ENCODE measurements at places on chromosomes 4 and X.

DNA sequence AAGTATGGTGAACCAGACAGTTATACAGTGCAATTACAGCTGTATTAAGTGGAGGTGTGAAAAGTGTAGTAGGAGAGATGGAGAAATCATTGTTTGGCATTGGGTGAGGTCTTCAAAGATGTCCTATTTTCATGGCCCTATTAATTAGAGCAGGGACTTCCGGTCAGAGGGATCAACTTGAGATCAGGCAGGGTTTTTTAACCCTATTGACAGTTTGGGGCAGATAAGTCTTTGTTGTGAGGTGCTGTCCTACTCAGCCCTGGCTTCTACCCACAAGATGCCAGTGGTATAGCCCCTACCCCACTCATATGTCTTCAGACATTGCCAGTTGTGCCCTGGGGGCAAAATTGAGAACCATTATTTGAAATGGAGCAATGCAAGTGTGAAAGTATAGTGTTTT, 9.9 kb downstream of the USP9X start:
- no peak for DNase-seq

DNA sequence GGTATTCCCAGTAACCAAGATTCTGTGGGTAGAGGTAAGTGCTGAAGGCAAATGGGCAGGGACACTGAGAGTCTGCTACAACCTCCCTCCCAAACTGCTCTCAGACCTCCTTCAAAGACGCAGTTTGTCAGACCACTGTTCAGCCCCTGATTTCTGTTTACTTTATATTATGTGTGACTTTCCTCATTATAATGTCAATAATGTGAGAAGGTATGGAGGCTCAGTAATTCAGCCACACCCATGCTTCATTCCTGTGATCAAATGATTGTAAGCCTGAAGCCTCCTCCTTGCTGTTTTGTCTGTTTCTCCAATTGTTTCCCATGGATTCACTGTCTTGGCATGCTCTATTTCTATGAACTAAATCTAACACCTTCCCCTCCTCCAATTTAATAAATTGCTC, 75.6 kb downstream of the SYTL5 start:
- DNase-seq = no peak

DNA sequence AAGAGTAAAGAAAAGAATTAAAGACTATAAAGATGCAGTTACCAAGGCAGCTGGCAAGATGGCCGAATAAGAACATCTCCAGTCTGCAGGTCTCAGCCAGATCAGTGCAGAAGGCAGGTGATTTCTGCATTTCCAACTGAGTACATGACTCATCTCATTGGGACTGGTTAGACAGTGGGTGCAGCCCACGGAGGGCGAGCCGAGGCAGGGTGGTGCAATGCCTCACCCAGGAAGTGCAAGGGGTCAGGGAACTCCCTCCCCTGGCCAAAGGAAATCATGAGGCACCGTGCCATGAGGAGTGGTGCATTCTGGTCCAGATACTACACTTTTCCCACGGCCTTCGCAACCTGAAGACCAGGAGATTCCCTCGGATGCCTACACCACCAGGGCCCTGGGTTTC, 20.5 kb downstream of the SPIN4 start:
- no peak for DNase-seq

DNA sequence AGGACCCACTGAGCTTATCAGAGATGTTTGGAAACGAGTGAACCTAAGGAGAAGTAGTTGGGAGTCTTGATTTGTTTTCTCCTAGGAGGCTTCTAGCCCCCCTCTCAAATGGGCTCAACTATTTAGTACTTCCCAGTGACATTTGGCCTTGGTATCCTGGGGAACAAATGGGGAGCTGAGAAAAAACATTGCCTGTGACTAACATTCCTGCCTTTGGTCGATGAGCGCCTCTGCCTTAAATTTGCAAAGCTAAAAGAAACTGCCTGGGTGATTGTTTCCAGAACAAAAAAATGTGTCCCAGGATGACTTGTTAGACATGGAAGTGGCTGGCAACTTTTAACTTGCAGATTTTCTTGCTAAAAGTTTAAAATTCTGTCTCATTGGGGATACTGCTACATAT, 58.8 kb upstream of the IGFBP7 start:
- no peak for DNase-seq

DNA sequence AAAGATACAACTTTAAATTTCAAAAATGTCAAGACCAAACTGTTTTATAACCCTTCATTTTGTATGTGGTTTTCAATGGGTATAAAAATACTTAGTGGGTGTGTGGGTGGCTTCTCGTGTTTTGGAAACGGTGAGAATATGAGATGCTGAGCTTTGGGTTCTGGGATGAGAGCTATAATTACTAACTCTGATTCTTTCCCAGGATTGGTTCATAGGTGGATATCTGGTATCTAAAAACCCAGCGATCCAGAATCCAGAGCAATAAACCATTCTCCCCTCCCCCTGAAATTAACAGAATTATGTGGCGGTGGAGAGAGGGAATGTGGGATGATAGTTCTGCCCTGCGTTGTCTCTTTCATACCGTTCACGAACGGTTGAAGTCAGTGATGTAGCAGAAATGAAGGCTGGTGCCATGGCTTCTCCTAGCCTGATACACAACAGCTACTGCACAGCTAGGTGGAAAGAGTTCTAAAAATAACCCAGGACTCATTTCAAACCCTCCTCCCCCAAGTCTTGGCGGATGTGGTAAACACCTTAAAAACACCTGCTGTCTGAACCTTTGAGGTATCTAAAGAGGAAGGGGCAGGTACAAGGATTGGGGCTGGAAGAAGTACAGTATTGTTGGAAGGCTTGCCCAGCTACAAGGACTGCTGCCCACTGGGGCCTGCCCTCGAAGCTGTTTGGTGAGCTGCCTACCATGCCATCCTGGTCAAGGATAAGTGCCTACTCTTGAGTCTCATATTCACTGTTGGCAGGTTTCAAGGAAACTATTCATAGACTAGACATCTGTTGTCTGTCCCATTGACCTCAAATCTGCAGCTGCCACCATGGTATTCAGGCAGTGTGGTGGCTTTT, 44.5 kb downstream of the SEPTIN11 start:
- DNase-seq = no peak

DNA sequence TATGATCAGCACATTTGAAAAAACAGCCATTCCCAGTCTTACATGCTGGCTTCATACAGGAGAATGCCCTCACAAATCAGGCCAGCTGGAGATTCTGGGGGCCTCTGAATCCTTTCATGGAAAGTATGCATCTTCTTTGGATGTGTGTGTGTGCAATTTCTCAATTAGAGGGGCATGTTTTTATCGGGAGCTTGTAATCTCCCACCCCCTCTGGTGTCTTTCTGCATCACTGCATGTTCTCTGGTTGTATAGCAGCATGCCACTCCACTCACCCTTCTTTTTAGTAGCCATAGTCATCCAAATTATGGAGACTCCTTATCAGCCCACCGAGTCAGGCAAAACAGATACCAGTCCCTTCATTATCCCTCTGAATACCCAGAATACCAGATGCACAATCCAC, 282.2 kb upstream of the SLIT2 start:
- DNase-seq = no peak

DNA sequence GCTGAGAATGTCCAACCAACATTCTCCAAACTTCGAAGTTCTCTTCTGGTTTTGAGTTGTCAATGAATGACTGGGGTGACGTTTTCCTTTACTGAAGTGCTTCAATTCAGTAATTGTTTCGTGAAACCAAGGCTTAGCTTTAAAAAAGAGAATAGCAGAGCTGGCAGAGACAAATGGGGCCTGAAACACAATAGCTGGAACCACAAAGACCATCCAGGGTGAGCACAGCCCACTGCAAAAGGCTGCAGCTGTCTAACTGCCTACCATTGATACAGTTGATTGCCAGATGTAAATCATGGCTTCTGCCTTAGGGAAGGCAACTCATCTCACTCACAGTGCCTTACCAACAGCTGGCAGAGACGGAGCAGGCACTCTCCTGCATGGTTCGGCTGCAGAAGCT, 78.7 kb upstream of the ZNF518B start:
- no peak for DNase-seq

- no peak for DNase-seq
Observed at GRCh38 chrX:43423876-43424275, 232.2 kb upstream of the MAOA start.

GRCh38 chr4:77127215-77127614, 29.8 kb upstream of the CCNG2 start:
- no peak for DNase-seq

GRCh38 chr4:128858879-128859671, 49.6 kb downstream of the JADE1 start:
- DNase-seq = no peak

DNA sequence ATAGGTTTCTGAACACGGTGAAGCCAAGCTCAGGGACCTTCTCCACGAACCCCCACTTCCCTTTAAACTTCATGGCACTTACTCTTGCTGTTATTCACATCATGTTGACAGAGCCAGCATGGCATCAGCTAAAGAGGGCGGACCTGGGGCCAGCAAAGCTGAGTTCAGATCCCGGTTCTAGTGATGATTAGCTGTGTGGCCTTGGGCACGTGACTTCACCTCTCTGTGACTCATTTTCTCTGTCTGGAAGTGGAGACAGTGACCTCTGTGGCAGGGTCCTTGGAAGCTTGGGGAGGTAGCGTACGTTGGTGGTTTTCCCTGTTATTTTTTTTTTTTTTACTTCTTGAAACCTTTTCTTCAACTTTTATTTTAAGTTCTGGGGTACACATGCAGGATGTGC, 13.4 kb downstream of the EVC start:
- DNase-seq = no peak

- DNase-seq = no peak
Observed at GRCh38 chr4:18914182-18914581, 892.6 kb upstream of the LCORL start.

DNA sequence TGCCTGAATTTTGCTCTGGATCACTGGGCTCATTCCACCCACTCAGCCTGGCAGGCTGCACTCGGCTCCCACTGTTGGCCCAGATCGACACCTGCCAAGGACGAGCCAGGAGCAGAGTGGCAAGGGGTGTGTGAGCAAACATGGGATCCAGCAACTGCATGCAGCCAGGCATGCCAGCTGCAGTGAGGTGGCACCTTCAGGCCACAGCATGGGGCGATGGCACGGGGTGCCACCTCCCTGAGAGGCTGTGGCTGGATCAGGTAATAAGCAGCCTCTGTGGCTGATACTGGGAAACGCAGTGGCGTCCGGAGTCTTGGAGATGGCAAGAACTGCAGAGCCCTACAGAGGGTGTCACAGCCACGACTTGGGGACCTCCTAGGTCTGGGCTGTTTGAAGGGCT, 244.5 kb upstream of the FSTL5 start:
- no peak for DNase-seq

DNA sequence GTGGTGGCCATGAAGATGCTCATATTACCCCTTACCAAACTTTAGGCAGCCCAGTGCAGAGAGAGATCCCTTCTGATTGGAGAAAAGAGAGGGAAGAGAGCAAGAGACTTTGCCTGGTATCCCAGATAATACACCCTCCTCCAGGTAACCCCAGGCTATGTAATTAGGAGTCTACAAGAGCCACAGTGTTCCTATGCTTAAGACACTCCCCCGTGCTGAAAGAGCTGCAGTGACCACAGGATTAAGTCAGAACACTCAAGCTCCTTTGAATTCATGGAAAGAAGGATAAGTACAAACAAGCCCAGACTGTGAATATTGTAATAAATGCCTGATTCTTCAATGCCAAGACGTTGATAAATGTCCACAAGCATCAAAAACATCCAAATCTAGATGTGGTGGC, 41.4 kb downstream of the PABPC4L start:
- DNase-seq = no peak

- no peak for DNase-seq
Observed at GRCh38 chr4:86512631-86513030, 81.5 kb upstream of the PTPN13 start.

- no peak for DNase-seq
Observed at GRCh38 chr4:74402692-74403456, 37.9 kb downstream of the EREG start.

DNA sequence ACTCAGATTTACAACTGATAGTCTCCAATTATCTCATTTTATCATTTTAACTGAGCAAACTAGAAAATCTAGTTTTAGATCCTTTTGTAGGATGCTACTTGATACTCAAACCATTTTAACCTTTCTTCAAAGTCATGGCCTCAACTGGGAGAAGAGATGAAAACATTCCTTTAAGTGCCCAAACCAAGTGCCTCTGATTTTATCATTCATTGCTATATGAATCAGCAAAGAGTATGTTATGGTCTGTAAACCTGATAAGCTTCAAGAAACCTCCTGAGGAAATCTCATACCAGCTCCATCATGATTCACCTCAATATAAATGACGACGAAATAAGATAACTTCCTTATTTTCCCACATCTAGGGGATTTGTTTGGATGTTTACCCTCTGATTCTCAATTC, 119.9 kb downstream of the FAM13A start:
- no peak for DNase-seq

Measured in stimulated activated CD8-positive, alpha-beta memory T cell treated with anti-CD3 and anti-CD28 coated beads, Interleukin-2, amount 100 ng/mL, for 48 hours (primary cell).